ENCODE measurements at places on chromosomes 5 and 9.

DNA sequence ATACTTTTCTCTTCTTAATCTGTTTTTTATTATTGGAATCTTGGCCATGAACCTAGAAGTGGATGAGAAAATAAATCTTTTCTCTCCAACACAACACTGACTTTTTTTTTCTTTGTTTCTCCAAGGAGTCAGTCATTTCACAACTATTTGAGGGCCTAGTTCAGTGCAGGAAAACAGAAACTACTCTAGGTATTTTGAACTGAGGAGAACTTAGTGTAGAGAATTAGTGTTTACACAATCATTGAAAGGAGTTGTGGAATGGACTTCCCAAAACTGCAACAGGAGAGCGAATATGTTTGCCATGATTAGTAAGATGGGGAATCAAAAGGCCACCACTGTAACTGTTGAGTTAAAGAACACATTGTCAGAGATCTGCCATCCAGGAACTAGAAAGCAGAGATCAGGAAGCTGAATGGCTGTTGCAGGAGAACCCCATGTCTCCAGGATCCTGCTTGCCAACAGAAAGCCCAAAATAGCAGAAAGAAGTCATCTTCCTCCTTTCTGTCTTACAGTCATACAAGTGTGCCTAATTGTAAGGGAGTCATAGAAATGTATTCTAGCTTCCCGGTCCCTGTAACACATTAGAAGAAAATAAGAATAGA lies 20.3 kb upstream of the PCDH1 start:
- no peak for DNase-seq

DNA sequence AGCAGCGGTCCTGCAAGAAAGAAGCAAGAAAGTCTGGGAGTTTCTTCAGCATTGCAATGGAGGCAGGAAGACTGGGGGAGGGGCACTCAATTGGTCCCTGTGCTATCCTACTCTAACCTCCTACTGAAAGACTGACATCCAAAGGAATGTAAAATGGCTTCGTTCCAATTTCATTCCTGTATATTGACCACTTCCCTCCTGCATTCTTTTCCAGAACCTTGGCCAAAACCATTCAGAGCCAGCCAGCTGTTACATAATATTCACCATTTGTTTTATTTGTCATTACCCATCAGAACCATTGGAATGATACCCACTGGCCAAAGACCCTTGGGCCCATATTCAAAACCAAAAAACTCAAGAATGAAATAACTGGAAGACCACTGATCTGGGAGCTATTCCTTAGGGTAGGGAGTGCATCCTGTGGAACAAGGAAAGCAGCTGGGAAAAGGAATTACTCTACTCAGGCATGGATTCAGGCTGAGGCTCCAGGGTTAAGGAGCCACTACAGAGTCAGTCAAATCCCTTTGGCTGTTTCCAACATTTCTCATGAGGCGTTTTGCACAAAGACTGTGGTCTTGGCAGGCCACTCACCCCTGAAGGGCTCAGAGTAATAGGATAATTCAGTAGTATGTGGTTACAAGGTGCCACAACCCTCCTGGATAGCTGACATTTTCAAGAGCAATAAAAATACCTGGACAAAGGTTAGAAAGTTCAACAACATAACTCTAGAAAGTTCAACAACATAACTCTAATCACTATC lies 148.7 kb upstream of the SLC1A3 start:
- no peak for DNase-seq

DNA sequence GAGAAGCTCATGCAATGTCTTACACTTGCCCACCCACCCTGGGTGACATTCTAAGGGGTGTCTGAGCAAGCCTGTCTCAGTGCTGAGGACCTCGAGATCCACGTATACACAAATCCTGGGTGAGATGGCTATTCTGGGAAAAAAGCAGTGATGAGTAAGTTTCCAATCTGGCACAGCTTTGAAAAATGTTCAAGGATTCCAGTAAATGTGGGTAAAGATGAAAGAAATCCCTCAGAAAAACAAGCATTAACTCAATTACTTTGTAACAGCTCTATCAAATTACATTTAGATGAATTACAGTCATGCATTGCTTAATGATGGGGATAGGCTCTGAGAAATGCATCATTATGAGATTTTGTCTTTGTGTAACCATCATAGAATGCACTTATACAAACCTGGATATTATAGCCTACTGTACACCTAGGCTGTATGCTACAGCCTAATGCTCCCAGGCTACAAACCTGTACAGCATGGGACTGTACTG lies 26.9 kb downstream of the GOLM1 start:
- DNase-seq: no peak

GRCh38 chr9:93669958-93670207 lies 93.5 kb downstream of the PHF2 start:
- no peak for DNase-seq

DNA sequence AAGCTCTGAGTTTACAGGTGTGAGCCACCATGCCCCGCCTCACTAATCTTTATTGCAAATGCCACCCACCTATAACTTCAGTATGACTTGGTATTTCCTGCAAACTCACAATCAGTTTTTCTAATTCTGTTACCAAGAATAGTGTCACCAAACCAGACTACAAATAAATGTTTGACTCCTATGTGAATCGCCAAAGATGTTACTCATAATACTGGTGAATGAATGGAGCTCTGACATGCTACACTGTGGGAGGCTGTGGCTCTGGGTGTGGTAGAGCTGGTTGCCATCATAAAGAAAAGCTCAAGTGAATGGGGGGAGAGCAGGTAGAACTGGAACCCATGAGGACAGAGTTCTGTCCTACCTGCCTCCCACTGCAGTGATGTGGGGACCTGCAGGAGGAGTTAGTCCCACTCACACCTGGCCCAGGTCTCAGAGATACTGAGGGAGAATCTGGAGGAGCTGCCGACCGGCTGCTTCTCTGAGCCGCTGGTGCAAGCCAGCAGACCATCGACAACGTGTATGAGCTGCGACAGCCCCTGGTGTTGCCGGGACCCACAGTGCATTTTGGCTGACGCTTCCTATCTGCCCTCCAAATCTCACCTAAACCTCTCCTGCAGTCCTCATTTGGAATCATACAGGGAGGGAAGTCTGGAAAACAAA lies 95.7 kb downstream of the ENTREP1 start:
- DNase-seq: no peak

DNA sequence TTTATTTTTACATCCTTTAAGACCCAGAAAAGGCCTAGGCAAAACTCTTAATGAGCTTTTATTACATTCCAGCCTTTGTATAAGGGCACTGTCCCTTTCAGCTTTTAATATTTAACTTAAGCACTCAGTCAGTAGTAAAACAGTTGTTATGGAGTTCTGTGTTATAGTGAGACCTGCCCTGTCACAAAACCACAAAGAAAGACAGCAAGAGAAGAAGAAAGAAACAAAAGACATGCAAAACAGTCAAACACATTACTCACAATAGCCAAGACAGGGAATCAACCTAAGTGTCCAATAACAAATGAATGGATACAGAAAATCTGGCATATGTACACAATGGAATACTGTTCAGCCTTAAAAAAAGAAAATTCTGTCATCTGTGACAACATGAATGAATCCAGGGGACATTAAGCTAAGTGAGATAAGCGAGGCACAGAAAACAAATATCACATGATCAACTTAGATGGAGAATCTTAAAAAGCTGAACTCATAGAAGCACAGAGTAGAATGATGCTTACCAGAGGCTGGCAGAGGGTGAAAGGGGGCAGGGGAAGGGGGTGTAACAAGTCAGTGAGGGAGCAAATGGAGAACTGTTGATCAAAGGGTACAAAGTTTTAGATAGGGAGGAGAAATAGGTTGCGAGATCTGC lies 63.8 kb upstream of the CCNG1 start:
- DNase-seq: no peak

DNA sequence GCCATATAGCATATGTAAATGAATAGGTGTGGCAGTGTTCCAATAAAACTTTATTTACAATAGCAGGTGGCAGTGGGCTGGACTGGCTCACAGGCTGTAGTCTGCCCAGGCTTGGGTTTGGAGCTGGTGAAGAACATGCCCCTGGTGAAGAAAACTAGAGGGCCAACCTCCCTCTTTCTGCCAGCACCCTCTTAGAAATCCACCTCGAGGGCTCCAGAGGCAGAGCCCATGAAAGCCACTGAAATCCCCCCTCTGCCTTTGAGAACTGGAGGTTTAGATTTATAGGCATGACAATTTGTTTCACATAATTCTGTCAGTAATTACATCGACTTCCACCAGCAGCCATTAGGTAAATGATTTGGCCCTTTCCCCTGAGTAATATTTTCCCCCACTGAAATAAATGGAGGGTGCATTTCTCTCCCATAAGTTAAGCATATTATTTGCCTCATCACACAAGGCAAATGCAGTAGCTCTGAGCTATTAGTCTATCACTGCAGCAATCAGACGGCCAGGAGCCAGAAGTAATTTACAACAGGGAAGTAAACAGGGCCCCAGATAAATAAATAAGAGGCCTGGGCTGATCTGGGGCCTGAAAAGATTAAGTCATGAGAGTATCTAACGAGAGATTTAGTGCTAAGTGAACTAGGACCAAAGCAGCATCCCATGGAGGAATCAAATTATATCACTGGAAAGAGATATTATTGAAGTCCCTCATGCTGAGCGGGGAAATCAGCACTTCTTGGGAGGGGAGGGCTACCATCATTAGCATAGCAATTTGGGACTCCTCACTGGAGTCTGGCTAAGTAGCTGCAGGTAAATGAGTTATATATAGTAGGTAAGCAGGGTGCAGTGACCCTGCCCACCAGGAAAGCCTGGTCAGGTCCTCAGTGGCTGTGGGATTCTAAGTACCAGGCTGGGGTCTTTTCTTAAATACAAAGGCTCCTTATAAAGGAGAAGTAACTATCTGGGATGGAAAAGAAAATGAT lies 123.9 kb downstream of the SLIT3 start:
- DNase-seq: no peak

DNA sequence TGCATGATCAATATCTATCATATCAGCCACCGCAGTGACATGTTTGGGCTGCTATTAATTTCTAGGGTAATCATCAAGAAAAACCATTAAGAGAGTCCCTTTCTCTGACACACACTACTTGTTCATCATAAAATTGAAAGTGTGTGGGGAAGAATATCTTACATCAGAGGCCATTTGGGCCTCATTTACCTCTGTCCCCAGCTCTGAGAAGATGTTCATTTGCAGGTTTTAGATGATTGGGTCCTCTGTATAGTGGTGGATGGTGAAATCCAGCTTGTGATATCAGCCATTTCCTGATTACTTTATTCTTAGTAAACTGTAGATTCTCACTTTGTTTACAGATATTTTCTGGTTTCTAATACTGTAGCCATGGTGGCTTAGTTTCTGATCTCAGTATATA lies 29.8 kb upstream of the PJA2 start:
- no peak for DNase-seq

DNA sequence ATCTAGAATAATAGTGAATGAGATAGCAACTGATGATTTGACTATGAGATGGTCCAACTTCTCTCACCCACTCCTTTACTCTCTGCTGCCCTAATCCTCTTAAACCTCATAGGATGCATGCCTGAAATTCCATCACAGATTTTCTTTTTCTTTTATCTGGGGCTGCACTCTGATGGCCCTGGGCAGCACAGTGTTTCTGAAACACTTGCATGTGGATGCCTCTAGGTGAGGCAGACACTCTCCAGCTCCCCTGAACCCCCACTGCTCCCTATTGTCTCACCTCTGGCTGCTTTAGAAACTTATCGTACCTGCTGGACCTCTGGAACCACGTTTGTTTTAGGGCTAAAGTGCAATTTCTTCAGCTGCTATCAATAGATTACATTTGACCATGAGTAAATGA lies 67.5 kb downstream of the HTR4 start:
- no peak for DNase-seq

- DNase-seq: peak; percentile 60
These were observed 11.4 kb upstream of the GRIN1 start for GRCh38 chr9:137127301-137128157.

GRCh38 chr9:15711531-15711930 lies 158.7 kb downstream of the CCDC171 start:
- no peak for DNase-seq

- no peak for DNase-seq
These were observed 463.1 kb downstream of the NR2F1-AS1 start for GRCh38 chr5:93117751-93118531.

- DNase-seq: no peak
These were observed 181.1 kb upstream of the ISL1 start for GRCh38 chr5:51202161-51202560.

GRCh38 chr5:180117000-180117725 lies 45.6 kb upstream of the RNF130 start:
- no peak for DNase-seq

DNA sequence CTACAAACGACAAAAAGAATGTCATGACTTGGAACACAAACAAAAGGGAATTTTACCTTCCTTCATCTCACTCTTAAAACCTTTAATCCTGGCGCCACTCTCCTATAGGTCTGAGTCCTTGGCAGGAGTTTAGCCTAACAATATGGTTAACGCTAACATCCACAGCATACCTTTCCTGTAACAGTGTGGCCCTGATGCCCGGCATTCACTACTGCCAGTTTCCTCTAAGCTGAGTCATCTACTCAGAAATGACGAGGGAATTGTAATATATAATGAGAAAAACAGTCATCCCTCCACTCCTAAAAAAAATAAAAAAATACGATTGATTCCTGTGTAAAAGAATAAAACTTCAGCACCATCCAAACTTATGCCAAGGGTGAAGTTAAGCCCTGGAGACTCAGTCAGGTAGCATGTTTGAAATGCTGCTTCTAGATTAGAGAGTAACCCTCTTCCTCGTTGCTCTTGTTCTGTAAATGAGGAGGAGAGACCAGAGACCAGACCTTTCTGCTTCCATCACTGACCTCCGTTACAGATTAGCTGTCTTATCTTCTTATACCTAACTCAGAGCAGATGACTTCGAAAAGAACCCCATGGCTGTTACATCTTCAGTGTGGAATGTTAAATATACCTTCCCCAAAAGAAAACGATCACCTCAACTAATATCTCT lies 37.4 kb downstream of the CCDC125 start:
- DNase-seq: no peak

- no peak for DNase-seq
These were observed 39.8 kb downstream of the BARHL1 start for GRCh38 chr9:132622159-132622558.

DNA sequence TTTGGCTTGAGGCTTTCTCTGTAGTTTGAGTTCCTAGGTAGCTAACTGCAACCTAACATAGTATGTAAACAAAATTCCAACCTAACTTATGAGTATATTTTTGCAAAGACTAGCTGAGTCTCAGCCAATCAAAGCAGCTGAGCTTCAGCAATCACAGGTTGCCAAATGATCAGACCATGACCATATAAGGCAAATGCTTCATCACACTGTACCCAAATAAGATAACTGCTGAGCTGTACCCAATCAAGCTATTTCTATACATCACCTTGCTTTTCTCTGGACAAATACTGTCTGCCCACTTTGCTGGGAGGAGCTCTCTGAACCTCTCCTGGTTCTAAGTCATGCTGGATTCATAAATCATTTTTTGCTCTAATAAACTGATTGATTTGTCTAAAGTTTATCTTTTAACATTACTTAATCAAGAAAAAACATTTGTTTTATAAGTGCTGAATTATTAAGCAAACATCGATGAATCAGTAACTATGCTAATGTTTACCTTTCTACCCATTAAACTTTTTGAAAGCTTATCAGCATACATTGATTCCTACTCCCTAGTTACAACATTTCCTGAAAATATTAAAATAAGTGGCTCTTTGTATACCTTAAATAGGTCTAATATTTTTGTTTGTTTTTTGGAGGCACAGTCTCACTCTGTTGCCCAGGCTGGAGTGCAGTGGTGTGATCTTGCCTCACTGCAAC lies 129.7 kb upstream of the PCA3 start:
- no peak for DNase-seq
